NCI-H187 treated with DMSO at 0.1 percent for 48 hours (cell line): ENCODE measurements at places on chromosomes 16 and 17.

- DNase-seq = no peak
Observed at GRCh38 chr17:2602597-2603017, 9.2 kb downstream of the PAFAH1B1 start.

DNA sequence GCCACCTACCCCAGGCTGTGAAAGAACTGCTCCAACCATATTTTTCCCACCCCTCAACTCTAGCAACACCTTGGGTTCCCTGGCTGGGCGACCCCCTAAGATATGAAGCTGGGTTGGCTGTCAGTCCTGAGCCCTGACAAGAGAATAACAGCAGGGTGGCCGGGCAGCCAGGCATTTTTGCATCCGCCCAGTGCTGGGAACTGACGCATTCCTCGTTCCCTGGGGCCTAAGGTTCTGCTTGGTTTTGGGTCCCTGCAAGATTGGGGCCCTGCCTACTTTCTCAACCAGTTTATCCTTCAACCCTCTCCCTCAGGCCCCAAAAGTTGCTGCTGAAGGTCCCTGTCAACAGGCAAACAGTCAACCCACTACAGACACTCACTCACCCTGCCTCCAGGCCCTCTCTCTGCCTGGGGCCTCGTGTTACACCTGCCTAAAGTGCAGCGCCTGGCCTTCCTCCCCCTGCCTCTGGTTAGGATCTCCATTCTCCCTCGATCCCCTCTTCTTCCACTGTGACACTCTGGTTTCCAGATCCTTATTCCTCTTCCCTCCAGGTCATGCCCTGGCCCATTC, 151.5 kb downstream of the STX8 start:
- no peak for DNase-seq

DNA sequence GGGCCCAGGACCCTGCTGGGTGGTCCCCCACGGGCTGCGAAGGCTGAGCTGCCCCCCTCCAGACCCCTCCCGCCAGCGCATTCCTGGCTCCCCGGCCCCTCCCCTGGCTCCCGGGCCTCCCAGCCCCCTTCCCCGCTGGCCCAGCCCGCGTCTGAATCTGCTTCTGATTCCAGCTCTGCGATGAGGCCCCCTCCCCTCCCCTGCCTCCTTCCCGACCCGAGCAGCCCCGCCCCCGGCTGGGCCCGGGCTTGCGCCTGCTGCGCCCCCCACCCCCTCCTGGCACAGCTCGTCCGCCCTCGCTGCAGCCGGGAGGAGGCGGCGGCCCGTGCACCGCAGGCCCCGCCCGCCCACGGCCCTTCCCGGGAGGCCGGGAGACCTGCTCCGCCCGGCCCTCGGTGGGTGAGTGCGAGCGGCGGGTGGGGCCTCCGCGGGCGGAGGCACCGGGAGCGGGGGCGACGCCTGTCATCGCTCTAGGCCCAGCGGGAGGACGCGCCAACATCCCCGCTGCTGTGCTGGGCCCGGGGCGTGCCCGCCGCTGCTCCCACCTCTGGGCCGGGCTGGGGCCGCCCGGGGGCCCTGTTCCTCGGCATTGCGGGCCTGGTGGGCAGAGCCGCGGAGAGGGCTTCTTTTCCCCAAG, at the start of gene NTN3:
NTN3 (plus strand) TSS at position 282 of the 637 bp plus-strand sequence. CDS start 405 bp downstream, outside the sequence.
- no peak for DNase-seq

DNA sequence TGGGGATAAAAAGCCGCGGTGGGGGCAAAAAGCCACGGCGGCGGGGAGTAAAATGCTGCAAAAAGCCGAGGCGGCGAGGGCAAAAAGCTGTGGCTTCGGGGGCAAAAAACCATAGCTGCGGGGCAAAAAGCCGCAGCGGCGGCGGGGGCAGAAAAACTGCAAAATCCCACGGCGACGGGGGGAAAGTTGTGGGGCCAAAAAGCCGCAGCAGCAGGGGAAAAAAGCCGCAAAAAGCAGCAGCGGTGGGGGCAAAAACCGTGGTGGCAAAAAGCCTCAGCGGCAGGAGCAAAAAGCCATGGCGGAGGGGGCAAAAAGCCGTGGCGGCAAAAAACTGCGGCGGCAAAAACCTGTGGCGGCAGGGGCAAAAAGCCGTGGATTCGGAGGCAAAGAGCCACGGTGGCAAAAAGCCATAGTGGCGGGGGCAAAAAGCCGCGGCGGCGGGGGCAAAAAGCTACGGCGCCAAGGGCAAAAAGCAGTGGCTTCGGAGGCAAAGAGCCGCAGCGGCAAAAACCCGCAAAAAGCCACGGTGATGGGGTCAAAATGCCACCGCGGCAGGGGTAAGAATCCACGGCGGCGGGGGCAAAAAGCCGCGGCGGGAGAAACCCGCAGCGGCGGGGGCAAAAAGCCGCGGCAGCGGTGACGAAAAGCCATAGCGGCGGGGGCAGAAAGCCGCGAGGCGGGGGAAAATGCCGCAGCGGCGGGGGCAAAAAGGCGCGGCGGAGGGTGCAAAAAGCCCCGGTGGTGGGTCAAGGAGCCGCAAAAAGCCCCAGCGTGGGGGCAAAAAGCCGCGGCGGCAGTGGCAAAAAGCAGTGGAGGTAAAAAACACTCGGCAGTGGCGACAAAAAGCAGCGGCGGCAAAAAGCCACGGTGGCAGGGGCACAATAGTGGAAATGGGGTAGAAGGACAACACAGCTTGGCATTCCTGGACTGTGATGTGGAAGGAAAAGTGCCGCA, 192.8 kb downstream of the SHCBP1 start:
- DNase-seq = no peak

DNA sequence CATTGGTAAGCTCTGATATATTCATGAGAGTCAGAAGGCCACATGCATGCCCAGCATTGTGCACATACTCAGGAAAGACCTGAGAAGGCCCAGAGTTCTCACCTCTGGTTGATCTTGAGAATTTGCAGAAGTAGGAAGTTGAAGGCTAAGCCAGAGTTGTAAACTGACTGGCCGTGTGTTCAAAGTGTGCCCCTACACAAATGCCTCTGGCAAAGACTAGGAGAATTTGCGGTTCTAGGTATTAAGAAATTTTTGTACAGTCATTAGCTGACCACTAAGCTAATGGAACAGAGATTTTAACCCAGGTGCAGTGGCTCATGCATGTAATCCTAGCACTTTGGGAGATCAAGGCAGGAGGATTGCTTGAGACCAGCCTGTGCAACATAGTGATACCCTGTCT, 25.0 kb downstream of the FBXL20 start:
- DNase-seq = no peak

GRCh38 chr16:76336112-76336511, 58.9 kb downstream of the CNTNAP4 start:
- no peak for DNase-seq

DNA sequence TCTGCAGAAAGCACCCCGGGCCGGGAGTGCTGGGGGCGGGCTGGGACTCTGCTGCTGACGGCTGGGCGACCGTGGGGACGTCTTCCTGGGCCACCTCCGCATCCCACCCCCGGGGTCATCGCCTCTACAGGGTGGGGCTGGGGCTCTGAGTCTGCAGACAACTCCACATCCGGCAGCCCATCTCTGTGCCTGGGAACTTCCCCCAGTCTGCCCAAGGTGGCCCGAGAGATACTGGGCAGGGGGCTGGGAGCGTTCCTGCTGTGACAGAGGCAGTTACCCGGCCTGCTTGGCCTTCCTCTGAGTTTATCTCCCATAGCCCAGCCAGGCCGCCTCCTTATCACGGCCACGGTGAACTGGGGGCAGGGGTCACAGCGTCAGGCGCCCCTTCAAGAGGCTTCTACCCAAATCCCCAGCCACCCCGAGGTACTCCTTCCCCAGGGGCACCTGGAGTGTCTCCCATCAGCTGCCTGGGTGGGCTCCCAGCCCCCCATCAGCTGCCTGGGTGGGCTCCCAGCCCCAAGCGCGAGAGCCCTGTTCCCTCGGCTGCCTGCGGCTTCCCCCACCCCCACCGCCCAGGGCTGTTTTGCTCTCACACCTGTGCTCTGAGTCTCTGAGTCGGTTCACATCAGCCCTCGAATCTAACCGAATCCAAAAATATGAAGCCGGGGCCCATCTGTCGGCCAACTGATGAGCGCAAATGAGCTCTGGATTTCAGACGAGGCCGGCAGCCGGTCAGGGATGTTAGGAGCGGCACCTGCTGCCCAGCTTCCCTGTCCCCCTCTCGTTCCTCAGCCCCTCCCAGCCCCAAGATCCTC, 15.6 kb upstream of the CBFA2T3 start:
- DNase-seq = no peak

- DNase-seq = peak; percentile 11
Observed at GRCh38 chr17:47776330-47777197, 43.5 kb downstream of the TBX21 start.

GRCh38 chr17:80026359-80027042, 9.2 kb downstream of the TBC1D16 start:
- DNase-seq = no peak

DNA sequence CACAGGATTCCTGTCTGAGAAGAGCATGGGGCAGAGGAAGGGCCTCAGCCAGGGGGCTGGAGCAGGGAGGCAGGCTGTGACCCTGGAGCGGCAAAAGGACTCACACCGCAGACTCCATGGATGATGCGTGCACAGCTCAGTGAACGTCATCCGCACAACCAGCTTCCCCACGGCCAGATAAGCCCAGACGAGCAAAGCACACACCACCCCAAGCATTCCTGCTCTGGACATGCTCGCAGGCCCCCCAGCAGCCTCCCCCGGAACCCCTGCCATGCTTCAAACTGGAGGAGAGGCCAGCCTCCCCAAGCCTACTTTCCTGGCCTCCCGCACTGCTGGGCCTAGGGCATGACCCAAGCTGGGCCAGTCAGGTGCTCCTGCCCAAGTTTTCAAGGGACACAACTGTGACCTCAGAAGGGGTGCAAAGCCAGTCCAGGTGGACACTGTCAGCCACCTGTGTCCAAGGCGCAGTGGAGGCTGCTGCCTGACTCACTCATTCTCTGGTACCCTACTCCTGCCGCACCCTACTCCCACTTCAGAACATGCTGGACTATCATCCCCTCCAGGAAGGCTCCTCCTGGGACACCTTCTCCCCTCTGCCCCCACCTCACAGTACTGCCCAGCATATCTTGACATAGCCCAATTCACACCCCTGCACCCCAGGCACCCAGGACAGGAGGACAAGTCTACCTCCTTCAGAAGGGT, 4.8 kb downstream of the BCAR1 start:
- DNase-seq = no peak

DNA sequence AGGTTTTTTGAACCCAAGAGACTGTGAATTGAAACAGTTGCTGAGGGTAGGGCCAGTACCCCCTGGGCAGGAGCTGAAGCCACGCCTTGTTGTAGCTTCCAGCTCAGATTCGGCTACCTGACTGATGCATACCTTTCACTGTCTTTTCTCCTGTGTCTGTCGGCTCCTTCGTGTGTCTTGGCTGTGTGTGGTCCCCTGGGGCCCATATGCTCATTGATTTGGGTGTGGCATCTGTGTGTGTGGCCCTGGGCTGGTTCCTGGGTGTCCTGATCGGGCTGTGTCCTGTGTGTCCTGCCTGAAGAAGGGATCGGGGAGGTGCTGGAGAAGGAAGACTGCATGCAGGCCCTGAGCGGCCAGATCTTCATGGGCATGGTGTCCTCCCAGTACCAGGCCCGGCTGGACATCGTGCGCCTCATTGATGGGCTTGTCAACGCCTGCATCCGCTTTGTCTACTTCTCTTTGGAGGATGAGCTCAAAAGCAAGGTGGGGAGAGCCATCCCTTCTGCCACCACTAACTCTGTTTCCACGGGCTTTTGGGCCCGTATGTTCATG, 20.9 kb downstream of the CASKIN2 start:
- no peak for DNase-seq

GRCh38 chr17:28282596-28282995, 36.4 kb upstream of the TMEM97 start:
- DNase-seq = no peak

DNA sequence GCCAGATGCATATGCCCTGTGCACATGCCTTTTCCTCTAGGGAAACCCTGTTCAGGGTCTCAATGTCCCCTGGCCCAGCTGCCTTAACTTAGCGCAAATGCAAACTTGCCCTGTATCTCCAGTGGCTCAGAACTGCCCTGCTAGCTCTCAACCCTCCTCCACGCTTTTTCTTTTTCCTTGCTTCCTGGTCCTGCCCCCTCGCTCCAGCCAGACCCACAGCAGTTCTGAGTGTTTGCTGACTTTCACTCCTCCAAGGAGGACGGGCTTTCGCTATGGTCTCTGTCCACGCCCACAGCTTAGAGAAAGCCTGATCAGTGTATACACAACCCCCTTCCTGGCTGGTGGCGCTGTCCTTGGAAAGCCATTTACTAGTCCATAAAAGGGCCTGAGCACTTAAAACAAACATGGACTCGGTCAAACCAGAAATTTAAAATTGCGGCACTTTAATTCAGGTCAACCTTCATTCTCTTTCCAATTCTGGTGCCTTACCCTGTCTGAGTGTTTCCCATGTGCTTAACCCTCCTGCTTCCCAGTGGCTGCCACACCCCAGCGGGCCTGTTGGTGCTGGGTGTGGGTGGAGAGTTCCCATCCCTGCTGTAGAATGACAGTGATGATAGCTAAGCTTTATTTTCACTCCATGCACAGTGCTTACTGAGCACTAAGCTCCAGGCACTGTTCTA, 15.6 kb upstream of the TMEM98 start:
- no peak for DNase-seq

GRCh38 chr16:55643161-55643970, 12.4 kb upstream of the SLC6A2 start:
- DNase-seq = no peak

DNA sequence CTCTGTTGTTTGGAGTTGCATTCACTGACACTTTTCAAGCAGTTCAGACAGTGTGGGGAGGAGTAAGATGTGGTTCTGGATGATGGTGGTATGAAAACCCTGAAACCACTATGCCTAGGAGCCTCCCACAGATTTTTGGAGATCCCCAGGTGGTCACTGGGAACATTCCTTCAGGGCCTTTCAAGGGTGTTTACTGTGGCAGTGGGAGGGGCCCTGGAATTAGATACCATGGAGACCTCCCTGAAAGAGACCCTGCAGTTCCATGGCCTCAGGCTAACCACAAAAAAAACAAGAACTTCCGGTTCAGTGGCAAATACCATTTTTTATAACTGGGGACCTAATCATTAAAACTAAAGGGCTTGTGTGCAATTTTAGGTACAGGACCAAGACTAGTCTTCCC, 79.9 kb downstream of the TMEM100 start:
- no peak for DNase-seq

GRCh38 chr17:3683054-3683511, 12.9 kb downstream of the P2RX5 start:
- no peak for DNase-seq

- peak; percentile 57 for DNase-seq
Observed at GRCh38 chr16:48197294-48197693, 41.5 kb upstream of the ABCC12 start.

GRCh38 chr16:28943281-28943680, 7.5 kb upstream of the NFATC2IP start:
- no peak for DNase-seq

GRCh38 chr17:4206962-4207361, 56.8 kb downstream of the ANKFY1 start:
- DNase-seq = no peak

- DNase-seq = no peak
Observed at GRCh38 chr17:33049781-33050414, 58.3 kb downstream of the SPACA3 start.

GRCh38 chr17:3558603-3559269, 1.1 kb upstream of the TRPV3 start:
- DNase-seq = no peak

DNA sequence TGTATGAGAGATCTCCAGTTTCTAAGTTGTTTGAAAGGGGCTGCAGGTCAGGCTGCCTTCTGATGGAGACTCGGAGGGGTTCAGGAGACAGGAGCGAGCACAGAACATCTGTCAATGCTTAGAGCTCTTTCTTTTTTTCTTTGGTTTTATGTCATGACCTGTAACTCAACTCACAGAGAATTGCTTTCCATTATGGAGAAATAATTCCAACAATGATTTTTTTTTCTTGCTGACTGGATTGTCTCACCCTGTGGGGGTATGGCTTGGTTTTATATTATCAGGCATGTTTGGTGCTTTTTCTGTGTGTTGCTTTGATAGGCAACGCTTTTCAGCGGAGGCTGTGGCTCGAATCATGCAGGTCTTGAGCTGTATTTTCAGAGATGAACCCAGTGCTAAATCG, 10.7 kb upstream of the KCNJ2 start:
- DNase-seq = no peak
